Fibroblast of lung (primary cell): ENCODE measurements at places on chromosomes 2 and 18. TPM values are rescaled to one million over a fixed set of nuclear protein-coding genes. Genes with fewer than 3 reads are reported as not detected.

Gene ACKR3
- total RNA-seq = 0.17 and 2.3 TPM in 2 replicates

Gene FIGN
- 0.51 and 1.5 TPM in 2 replicates for total RNA-seq

Gene UBE2F
- 37.8 and 53.7 TPM in 2 replicates for total RNA-seq

Gene SERPINB11
- not detected in 2 replicates for total RNA-seq

Gene PLB1
- 1.3 and 1.8 TPM in 2 replicates for total RNA-seq

Gene TUBA3E
- not detected in 2 replicates for total RNA-seq

Gene CRYGA
- total RNA-seq = not detected in 2 replicates

Gene KCNJ3
- total RNA-seq = not detected in 2 replicates

Gene FOXD4L1
- total RNA-seq = 0.17 and 0.26 TPM in 2 replicates

Gene SAG
- total RNA-seq = not detected in 2 replicates

- H3K4me3 ChIP-seq = no peak overlapping the region
- no peak overlapping the region for H3K27ac ChIP-seq
- H3K4me1 ChIP-seq = no peaks in the 10 kb centered on the region
- no peaks in the 10 kb centered on the region for H3K36me3 ChIP-seq
- no peak for DNase-seq
These were observed 125.2 kb upstream of the TFPI start for GRCh38 chr2:187679454-187679853.

DNA sequence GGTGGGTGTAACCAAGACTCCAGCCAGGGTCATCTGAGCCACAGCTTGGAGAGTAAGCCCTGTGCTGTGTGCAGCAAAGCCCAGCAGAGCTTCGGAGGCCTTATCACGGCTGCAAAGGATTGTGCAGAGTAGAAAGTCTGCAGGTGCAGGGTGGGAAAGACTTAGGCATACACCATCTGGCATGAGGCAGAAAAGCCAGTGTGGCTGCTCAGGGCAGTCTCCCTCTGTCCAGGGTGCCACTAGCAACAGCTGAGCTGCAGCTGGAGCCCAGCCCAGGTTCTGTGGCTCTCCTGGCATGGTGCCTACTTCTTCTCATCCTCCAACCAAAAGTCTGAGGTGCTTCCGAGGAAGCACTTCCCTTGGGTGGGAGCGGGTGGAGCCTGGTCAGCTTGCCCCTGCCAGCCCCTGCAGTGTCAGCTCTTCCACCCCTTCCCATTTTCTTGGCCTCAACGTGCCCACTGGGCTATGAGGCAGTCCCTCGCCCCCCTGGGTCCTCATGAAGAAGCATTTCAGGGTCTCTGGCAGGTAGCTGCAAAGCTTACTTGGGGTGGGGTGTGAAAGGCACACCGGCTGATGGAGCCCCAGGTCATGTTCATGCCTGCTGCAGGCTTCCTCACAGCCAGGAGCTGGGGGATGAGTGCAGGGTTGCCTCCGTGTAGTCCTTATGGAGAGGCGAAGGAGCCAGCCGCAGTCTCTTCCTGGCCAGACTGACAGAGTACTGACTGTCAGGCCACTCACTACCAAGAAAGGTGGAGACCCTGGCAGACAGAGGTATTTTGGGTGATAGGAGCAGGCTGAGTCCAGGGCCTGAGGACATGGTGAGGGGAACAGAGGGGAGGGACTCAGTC is 4.8 kb downstream of the AMER3 start:
- no peak overlapping the region for H3K4me3 ChIP-seq
- no peaks in the 10 kb centered on the region for H3K27me3 ChIP-seq
- H3K27ac ChIP-seq = no peak overlapping the region
- no peaks in the 10 kb centered on the region for H3K36me3 ChIP-seq

DNA sequence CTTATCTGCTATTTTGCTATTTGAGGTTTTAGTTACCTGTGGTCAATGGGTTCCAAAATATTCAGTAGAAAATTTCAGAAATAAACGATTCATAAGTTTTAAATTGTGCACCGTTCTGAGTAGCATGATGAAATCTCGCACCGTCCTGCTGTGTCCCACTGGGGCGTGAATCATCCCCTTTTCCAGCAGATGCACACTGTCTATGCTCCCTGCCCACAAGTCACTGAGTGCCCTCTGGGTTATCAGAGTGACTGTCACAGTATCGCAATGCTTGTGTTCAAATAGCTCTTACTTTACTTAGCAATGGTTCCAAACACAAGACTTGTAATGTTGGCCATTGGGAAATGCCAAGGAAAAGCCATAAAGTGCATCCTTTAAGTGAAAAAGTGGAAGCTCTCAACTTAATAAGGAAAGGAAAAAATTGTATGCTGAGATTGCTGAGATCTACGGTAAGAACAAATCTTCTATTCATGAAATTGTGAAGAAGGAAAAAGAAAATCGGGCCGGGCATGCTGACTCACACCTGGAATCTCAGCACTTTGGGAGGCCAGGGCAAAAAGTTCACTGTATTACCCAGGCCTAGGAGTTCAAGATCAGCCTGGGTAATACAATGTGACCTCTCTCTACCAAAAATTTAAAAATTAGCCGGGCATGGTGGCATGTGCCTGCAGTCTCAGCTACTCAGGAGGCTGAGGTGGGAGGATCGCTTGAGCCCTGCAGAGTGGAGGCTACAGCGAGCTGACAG is 13.3 kb downstream of the COL4A3 start:
- no peak overlapping the region for H3K27ac ChIP-seq
- H3K36me3 ChIP-seq = no peaks in the 10 kb centered on the region
- no peaks in the 10 kb centered on the region for H3K4me1 ChIP-seq
- H3K4me3 ChIP-seq = no peak overlapping the region

GRCh38 chr2:172456002-172456401 is 28.6 kb downstream of the ITGA6 start:
- no peaks in the 10 kb centered on the region for H3K4me1 ChIP-seq
- no peak for DNase-seq
- no peaks in the 10 kb centered on the region for H3K36me3 ChIP-seq
- H3K27me3 ChIP-seq = no peaks in the 10 kb centered on the region

DNA sequence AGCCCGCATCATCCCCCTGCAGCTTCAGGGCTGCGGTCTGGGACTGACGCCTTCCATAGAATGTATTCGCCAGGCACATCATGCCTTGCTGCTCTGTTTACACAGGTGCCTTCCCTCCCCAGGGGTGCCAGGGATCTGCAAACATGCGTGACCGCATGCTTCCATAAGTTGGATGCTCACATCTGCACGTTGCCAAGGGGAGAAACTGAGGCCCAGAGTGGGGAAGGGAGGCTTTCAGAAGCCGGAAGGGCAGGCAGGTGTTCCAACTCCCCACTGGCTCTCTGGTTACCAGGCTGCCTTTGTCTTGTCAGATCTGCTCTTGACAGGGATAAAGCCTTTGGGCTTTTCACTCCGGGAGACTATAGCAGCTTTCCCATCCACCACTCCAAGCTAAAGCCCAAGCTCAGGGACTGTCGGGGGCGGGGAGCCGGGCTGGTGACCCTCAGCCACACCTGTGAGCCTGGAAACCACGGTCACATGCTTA is 125.8 kb upstream of the TNP1 start:
- H3K4me1 ChIP-seq = no peaks in the 10 kb centered on the region
- no peak overlapping the region for H3K4me3 ChIP-seq
- H3K27ac ChIP-seq = no peak overlapping the region
- H3K36me3 ChIP-seq = no peaks in the 10 kb centered on the region

GRCh38 chr2:47602996-47603395 is 179.9 kb upstream of the MSH6 start:
- H3K27me3 ChIP-seq = no peaks in the 10 kb centered on the region
- no peaks in the 10 kb centered on the region for H3K4me1 ChIP-seq
- no peaks in the 10 kb centered on the region for H3K36me3 ChIP-seq
- H3K4me3 ChIP-seq = no peak overlapping the region

DNA sequence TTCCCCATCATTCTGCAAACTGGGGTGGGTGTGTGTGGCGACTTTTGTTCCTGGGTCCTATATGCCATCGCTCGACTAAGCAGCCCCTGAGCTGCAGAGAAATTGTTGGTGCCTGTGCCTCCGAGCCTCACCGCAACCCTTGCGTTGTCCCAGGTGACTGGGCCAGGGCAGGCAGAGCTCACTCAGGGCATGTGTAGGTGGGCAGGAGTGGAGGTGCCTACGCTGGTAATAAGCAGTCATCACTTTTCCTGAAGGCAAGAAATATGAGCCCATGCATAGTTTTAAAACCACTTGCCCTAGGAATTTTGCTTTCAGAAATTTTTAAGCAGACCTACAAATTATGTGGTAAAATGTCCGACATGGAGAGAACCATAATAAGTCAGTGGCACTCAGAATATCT is 197.8 kb downstream of the SMAD7 start:
- DNase-seq = peak; percentile 65
- no peak overlapping the region for H3K4me3 ChIP-seq
- no peaks in the 10 kb centered on the region for H3K27me3 ChIP-seq
- peaks cover 2% of the 10 kb centered on the region for H3K36me3 ChIP-seq
- H3K27ac ChIP-seq = no peak overlapping the region
- H3K4me1 ChIP-seq = peaks cover 5% of the 10 kb centered on the region

- peaks cover 67% of the 10 kb centered on the region for H3K27me3 ChIP-seq
- H3K27ac ChIP-seq = no peak overlapping the region
- peaks cover 5% of the 10 kb centered on the region for H3K4me1 ChIP-seq
- H3K4me3 ChIP-seq = no peak overlapping the region
These were observed 37.8 kb upstream of the ATP6V1B1 start for GRCh38 chr2:70897977-70898226.

GRCh38 chr2:238865015-238865719 is 17.3 kb downstream of the TWIST2 start:
- peak overlapping the region; percentile 42 for H3K4me3 ChIP-seq
- H3K36me3 ChIP-seq = peaks cover 7% of the 10 kb centered on the region
- DNase-seq = no peak
- H3K4me1 ChIP-seq = peaks cover 51% of the 10 kb centered on the region
- H3K27ac ChIP-seq = peak overlapping the region; percentile 76

GRCh38 chr2:235044501-235045271 is 92.9 kb downstream of the SH3BP4 start:
- no peak overlapping the region for H3K4me3 ChIP-seq
- no peak for DNase-seq
- no peak overlapping the region for H3K27ac ChIP-seq
- H3K36me3 ChIP-seq = peaks cover 64% of the 10 kb centered on the region

DNA sequence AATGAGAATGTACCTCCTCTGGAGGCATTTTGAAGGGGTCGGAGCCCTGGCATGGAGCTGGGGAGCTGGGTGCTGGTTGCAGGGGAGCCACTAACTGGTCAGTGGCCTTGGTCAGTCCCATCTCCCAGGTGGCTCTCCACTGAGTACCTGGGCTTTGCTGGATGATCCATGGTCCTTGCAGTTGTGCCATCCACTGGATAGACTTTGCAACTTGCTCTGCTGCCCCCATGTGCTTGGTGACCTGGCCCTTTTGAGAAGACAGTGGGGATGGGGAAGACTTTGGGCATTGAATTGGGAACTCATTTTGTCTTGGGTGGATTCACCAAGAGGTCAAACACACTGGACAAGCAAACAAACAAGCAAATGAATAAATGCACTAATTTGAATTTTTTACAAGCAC is 263.9 kb downstream of the MYCN start:
- H3K27me3 ChIP-seq = no peaks in the 10 kb centered on the region
- no peak for DNase-seq
- H3K4me3 ChIP-seq = no peak overlapping the region
- no peaks in the 10 kb centered on the region for H3K36me3 ChIP-seq

- H3K27ac ChIP-seq = no peak overlapping the region
- H3K4me3 ChIP-seq = no peak overlapping the region
- no peaks in the 10 kb centered on the region for H3K36me3 ChIP-seq
- no peaks in the 10 kb centered on the region for H3K27me3 ChIP-seq
- peak; percentile 22 for DNase-seq
- H3K4me1 ChIP-seq = peaks cover 3% of the 10 kb centered on the region
These were observed 169.6 kb downstream of the KCNS3 start for GRCh38 chr2:18047896-18048657.

DNA sequence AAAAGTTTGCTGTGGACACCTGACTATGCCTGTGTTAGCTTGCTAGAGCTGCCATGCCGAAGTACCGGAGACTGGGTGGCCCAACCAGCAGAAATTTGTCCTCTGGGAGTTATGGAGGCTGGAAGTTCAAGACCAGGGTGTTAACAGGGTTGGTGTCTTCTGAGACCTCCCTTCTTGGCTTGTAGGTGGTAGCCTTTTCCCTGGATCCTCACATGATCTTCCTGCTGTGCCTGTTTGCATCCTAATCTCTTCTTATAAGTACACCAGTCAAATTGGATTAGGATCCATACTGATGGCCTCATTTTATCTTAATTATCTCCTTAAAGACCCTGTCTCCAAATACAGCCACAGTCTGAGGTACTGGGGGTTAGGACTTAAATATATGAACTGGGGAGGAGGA is 845 bp downstream of the TMEM177 start:
- DNase-seq = no peak
- H3K27ac ChIP-seq = no peak overlapping the region
- H3K4me3 ChIP-seq = peak overlapping the region; percentile 95
- H3K27me3 ChIP-seq = peaks cover 3% of the 10 kb centered on the region
- peaks cover 2% of the 10 kb centered on the region for H3K36me3 ChIP-seq

- DNase-seq = no peak
- no peak overlapping the region for H3K4me3 ChIP-seq
- H3K36me3 ChIP-seq = no peaks in the 10 kb centered on the region
- H3K27ac ChIP-seq = no peak overlapping the region
These were observed 166.8 kb upstream of the ID2 start for GRCh38 chr2:8514796-8515758.

DNA sequence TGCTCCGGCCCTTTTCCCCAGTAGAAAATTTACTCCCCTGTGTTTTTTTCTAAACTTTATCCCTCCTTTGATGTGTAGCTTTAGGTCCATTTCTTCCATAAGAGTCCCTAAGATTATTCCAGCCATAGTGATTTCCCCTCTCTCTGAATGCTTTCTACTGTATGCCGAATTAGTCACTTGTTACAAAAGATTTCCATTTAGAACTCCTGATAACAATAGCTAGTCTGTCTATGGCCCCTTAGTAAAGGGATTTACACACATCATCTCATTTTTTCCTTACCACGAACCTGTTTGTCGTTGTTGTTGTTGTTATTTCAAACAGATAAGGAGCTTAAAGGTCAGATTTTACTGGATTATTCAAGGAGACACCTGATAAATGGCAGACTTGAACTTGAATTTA is 256.1 kb downstream of the PAX3 start:
- DNase-seq = no peak
- no peaks in the 10 kb centered on the region for H3K4me1 ChIP-seq
- no peaks in the 10 kb centered on the region for H3K27me3 ChIP-seq
- H3K4me3 ChIP-seq = no peak overlapping the region

- no peak overlapping the region for H3K4me3 ChIP-seq
- no peak overlapping the region for H3K27ac ChIP-seq
- H3K27me3 ChIP-seq = no peaks in the 10 kb centered on the region
- DNase-seq = no peak
These were observed 24.6 kb downstream of the CROCC2 start for GRCh38 chr2:240930631-240931318.

DNA sequence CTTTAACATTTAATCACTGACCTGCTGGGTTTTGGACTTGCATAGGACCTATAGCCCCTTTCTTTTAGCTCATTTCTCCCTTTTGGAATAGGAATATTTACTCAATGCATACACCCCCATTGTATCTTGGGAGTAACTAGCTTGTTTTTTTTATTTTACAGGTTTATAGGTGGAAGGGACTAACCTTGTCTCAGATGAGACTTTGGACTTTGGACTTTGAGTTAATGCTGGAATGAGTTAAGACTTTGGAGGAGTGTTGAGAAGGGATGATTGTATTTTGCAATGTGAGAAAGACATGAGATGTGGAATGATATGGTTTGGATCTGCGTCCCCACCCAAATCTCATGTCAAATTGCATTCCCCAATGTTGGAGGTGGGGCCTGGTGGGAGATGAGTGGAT is 43.2 kb upstream of the SPATS2L start:
- no peak overlapping the region for H3K4me3 ChIP-seq
- no peaks in the 10 kb centered on the region for H3K4me1 ChIP-seq
- no peak overlapping the region for H3K27ac ChIP-seq
- no peaks in the 10 kb centered on the region for H3K36me3 ChIP-seq
- DNase-seq = no peak
- H3K27me3 ChIP-seq = no peaks in the 10 kb centered on the region
